ENCODE measurements at places on chromosomes 3 and 15.
A peak's percentile ranks its signal among the peaks of the same experiment; 100 is the strongest.

DNA sequence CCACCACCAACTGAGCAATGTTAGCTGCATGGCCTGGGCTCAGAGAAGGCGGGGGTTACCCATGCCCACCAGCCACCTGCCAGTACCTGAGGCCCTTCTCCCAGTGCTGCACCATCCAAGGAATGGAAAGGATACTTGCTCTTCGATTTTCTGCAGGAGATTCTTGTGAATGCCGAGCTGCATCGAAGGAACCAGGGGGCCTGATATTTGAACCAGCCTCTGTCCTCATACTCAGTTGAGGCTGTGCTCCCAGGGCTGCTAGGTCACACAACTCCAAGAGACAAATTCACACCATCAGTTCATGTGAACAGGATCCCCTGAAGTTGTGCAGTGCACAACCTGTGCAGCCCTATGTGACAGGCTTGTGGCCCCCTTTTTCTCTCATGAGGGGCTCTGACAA, 18.0 kb downstream of the PLA2G4F start:
- DNase-seq, result no peak

DNA sequence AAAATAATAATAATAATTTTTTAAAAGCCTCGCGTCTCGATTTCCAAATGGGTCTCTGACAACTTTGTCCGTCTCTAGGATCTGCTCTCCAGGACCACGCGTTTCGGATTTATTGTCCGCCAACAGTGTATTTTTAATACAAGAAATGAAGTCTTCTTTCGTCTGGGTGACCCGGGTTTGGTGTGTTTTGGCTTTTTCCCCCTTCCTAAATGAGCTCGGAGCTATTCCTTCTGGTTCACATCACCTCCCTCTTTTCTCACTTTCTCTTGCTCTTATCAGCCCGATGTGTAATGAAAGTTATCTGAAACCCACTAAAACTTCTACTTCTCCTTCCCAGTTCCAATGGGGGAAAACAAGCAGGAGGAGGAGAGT, 516.7 kb downstream of the MECOM start:
- no peak for DNase-seq

DNA sequence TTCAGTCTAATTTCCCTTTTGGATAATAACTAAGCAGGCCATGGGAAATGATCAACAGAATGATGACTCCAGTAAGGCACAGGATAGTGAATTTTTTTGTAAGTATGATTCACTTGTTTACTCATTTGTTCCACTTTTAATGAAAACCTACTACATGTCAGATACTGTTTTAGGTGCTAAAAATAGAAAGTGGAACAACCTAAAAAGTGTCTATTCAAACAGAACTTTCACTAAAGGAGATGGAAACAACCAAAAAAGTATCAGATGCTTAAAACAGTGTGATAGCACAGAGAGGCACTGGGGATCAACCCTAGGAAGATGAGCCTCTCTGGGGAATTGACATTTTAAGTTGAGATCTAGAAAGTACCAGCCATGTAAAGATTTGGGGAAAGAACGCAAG, 11.1 kb downstream of the RYK start:
- DNase-seq, result no peak

- no peak for DNase-seq
Observed at GRCh38 chr3:186218421-186218820, 109.5 kb upstream of the ETV5 start.

- peak; percentile 38 for DNase-seq
Observed at GRCh38 chr3:125357032-125357658, 18.0 kb downstream of the ZNF148 start.

- no peak for DNase-seq
Observed at GRCh38 chr3:123068601-123069381, 2.0 kb downstream of the PDIA5 start.

DNA sequence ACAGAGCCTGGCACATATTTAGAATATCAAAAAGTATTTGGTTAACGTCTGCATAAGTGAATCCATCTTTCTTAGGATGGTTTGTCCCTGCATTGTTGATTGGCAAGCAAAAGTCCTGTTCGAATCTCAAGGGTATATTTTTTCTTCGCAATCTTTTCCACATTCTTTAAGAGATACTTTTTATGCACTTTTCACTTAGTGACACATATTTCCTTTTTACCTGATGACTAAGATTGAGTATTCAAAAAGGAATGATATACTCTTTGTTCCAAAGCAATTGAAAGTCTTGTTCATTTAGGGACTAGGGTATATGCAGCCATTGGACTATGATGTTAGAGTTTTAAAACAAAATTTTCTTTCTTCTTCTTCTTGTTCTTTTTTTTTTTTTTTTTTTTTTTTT, 349.9 kb downstream of the NLGN1 start:
- DNase-seq, result no peak

DNA sequence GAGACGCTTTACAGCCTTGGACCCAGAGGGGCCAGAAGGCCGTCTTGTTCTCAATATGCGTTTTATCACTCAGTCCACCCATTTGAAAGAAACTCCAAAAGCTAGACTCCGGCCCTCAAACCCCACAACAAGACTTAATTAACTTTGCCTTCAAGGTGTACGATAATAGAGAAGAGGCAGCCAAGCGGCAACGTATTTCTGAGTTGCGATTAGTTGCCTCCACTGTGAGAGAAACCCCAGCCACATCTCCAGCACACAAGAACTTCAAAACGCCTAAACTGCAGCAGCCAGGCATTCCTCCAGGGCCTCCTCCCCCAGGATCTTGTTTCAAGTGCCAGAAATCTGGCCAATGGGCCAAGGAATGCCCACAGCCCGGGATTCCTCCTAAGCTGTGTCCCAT, 17.4 kb upstream of the INO80 start:
- DNase-seq, result no peak

DNA sequence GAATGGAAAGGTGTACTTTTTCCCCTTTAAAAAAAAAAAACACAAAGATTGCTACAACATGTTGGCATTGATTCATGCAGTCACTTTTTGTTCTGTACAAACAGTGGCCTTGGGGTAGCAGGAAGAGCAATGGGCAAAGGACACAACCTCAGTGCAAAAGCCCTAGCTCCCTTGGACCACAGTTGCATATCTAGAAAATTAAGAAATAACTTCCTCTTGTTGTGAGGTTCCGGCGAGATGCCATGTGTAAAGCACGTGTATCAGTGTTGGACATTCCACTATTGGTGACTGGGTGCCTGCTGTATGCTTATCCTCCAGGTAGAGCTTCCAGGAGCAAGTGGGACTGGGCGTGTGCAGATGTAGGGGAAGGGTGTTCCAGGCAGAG, 164.5 kb downstream of the THSD4 start:
- no peak for DNase-seq
